Activated effector memory CD4-positive, alpha-beta T cell treated with Interleukin-2 at 50 U/mL for 16 hours (primary cell): ENCODE measurements at places on chromosomes 4 and X.

DNA sequence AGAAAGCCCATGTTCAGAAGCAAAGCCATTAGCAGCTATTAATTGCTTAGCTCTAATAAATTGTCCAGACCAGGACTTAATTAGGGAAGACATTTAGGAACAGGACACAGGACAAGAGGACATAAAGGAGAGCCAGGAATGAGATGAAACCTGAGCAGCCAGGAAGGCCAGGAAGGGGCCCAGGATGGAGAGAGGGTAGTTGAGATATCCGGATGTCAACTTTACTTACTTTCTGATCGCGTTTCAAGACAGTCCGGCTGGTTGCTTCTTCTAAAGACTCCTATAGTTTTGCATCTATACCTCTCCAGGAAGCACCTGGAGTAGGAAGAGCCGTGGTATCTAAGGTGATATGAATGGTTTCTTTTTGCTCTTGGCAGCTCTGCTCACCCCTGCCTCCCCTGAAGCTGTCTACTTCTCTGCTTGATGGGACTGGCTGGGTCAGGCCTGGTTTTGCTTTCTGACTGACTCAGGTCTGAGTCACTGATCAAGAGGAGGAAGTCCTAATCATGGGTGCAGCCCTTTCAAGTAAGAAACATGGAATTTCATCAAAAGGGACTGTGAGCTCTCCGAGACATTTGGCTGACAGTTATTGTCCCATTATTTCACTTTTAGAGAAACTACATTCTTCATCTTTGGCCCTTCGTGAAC, 733.3 kb downstream of the RPA4 start:
- DNase-seq, result no peak

DNA sequence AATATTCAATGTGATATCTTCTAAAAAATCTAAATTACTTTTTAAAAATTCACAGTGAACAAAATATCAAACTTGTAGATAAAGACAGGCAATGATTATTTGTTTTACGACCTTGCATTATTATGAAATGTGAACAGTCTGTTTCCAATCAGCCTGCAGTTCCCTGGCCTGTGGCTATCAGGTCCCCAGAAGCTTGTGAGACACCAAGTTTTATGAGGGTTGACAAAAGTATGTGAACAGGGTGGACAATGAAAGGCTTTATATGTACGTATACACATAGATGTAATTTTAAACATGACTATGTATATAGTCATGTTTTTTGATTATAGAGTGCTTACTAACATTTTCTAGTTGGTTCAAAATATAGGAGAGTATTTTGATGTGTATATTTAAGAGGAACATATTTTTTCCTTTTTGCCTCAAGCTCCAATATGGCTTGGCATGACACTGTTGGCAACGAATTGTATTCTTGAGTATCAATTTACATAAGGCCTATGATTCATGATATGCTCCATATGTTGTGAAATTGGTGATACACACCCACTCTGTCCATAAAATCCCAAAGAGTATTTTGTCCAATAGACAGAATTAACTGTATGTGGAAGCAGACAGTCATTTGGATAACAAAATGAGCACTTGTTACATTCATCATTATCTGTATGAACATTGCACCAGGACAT, 55.7 kb downstream of the BTC start:
- no peak for DNase-seq

DNA sequence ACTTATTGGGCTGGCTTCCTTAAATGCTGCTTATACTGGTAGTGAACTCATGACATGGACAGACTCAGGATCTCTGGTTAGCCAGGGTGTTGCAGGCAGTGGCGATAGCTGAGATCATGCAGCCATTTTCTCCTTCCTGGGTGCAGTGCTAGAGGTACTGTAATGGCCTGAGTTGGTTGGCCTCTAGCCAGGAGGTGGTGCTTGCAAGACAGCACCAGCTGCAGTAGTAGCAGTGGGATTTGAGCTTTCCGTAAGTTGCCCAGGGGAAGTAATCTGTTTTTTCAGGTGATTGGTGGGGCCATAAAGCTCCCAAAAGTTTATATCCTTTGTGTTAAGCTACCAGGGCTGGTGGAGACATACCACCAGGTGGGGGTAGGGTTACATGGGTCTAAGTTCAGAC, 45.1 kb upstream of the AADAT start:
- no peak for DNase-seq

GRCh38 chr4:169124661-169125060, 114.6 kb upstream of the CBR4 start:
- no peak for DNase-seq

- no peak for DNase-seq
These were observed 37.1 kb upstream of the SPARCL1 start for GRCh38 chr4:87566276-87566675.

DNA sequence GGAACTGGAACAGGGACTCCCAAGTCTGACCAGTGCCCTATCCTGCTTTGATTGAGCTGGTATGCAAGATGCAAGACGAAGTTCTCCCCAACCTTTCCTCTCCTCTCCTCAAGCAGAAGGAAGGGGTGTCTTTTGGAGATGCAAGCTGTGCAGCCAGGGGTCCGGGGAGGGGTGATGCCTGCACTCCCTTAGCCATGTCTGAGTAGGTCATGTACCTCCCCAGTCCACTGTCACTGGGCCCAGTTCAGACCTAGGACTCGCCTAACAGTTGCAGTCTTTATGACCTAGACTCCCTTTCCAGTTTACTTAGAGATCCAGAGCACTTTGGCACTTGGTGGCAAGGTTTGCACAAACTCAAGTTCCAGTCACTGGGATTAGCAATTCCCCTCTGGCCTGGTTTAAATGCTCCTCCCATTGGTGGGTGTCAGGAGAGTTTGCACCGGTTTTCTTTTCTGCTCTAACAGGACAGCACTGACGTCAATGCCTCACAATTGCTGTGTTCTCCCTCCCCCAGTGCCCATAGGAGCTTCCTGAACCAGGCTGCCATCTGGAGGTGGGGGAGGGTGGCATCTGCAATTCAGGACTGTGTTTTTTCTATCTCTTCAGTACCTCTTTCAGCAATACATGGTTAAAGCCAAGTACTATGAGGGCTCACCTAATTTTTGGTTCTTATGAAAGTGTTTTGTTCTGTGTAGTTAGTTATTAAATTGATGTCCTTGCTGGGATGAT, 782.2 kb downstream of the ARAP2 start:
- no peak for DNase-seq

DNA sequence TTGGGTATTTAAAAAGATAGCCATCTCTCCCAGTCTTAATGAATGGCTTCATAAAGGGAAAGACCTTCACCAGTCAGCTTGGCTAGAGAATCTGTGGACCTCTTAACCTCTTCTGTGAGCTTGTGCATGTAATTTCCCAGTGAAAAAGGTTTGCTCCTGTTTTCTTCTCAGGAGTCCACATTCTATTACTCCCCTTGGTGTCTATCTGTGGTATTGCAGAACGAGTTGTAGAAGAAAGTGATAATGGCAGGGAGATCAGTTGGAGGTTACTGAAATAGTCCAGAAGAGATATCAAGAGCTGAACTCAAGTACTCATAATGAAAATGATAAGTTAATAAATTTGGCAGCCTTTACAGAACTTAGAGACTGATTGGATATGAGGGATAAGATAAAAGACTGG, 16.5 kb upstream of the VAMP7 start:
- DNase-seq, result no peak

- no peak for DNase-seq
These were observed 78.8 kb downstream of the NHS start for GRCh38 chrX:17453788-17454187.

GRCh38 chr4:2911868-2912267, 51.3 kb downstream of the NOP14 start:
- DNase-seq, result no peak

GRCh38 chrX:114591121-114591520, 7.2 kb downstream of the HTR2C start:
- no peak for DNase-seq

- no peak for DNase-seq
These were observed 13.5 kb downstream of the TSPAN7 start for GRCh38 chrX:38574858-38575257.

- DNase-seq, result no peak
These were observed 406.5 kb downstream of the IQCM start for GRCh38 chr4:149409146-149409545.

DNA sequence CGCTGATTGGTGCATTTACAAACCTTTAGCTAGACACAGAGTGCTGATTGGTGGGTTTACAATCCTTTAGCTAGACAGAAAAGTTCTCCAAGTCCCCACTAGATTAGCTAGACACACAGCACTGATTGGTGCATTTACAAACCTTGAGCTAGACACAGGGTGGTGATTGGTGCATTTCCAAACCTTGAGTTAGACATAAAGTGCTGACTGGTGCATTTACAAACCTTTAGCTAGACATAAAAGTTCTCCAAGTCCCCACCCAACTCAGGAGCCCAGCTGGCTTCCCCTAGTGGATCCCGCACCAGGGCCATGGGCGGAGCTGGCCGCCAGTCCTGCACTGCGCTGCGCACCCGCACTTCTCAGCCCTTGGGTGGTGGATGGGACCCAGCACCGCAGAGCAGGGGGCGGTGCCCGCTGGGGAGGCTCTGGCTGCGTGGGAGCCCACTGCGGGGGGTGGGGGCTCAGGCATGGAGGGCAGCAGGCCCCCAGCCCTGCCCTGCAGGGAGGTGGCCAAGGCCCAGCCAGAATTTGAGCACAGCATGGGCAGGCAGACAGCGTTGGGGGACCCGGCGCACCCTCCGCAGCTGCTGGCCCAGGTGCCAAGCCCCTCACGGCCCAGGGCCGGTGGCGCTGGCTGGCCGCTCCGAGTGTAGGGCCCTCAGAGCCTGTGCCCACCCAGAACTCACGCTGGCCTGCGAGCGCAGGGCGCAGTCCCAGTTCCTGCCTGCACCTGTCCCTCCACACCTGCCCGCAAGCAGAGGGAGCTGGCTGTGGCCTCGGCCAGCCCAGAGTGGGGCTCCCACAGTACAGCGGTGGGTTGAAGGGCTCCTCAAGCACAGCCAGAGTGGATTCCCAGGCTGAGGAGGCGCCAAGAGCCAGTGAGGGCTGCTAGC, 608.9 kb upstream of the LCORL start:
- no peak for DNase-seq

- no peak for DNase-seq
These were observed 18.4 kb upstream of the CTSO start for GRCh38 chr4:155972098-155972497.
